Effector CD4-positive, alpha-beta T cell (primary cell): ENCODE measurements at places on chromosomes 1 and 21.
A peak's percentile ranks its signal among the peaks of the same experiment; 100 is the strongest.

DNA sequence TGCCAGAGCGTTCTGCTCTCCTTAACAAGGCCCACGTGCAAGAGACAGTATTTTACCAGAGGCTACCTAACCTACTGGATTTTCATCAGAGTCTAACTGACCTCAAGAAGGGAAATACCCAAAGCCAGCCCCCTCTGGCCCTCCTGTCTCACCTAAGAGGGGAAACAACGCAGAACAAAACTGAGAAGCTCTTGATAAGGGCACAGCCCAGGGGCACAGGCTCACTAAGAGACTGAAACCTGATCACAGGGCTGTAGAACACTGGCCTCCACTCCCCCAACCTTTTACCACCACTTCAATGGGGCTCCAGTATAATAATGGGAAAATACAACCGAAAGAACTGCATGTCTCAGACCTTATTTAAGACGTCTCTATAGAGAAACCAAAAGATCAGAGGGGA lies 449.5 kb upstream of the CAMK1G start:
- no peak for DNase-seq

- no peak for DNase-seq
Observed at GRCh38 chr1:161834967-161835550, 68.9 kb downstream of the ATF6 start.

DNA sequence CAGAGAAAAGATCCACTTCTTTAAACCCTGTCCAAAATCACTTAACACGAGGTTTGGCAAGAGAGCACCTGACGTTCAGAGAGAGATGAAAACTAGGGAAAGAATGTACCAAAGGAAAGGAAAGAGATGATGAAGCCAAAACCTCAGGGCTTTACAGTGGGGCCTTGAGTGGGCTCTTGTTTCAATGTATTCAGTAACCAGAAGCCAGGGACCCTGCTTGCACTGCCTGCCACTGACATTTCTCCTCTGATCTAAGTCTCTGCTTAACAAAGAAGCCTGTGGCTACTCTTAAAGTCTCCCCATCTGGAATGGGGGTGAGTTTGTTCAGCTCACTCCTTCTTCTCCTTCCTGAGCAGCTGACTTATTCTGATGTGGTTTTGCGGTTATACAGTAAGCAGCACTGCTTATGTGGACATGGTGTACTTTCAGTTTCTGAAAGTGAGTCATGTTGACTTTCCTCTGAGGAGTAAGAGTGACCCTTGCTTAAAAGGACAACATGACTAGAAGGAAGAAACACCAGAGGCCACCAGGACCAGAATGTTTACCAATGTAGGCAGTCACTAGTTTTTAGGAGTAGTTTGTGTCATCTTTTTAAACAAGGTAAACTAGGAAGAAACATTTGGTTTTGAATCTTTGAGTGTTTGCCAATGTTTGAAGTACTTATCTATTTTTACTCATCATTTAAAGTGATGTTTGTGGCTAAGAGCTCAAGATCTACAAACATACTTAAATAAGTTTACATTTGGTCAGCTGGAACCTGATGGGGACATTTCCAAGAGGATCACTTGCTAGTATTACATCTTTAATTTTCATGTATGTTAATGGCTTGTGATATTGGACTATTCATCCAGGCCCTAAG lies 87.4 kb downstream of the FASLG start:
- DNase-seq = peak; percentile 21

- no peak for DNase-seq
Observed at GRCh38 chr21:34705011-34705410, 36.2 kb downstream of the CLIC6 start.

DNA sequence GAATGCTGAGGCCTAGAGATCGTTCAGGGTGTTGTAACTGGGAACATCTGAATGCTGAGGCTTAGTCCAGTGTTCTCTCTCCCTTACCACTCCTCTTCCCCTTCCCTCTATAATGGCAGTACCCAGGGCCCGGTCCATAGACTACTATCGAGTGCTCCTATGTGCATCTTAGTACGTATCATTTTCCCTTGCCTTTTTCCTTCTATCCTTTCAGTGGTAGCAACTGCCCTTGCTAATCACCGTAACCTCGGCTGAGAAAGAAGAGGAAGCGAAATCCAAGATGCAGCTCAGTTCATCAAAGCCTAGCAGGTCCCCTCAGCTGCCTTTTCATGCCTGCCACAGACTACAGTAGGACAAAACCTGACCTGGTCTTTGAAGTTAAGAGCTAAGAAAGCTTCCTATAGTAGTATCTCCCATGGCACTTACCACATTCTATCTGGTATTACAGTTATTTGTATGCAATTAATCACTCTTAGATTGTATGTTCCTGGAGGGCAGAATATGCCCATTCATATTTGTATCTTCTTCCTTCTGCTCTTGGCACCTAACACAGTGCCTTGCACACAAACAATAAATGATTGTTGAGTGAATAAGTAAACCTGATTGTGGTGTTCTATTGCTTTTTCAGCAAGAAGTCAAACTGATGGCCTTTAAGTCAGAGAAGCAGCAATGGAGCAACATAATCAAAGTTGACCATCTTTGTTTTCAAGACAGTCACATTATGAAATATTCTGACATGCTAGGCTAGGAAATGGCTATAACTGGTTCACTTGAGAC lies 22.4 kb downstream of the CNIH4 start:
- no peak for DNase-seq

- DNase-seq = no peak
Observed at GRCh38 chr1:19206947-19207346, 3.1 kb downstream of the UBR4 start.

DNA sequence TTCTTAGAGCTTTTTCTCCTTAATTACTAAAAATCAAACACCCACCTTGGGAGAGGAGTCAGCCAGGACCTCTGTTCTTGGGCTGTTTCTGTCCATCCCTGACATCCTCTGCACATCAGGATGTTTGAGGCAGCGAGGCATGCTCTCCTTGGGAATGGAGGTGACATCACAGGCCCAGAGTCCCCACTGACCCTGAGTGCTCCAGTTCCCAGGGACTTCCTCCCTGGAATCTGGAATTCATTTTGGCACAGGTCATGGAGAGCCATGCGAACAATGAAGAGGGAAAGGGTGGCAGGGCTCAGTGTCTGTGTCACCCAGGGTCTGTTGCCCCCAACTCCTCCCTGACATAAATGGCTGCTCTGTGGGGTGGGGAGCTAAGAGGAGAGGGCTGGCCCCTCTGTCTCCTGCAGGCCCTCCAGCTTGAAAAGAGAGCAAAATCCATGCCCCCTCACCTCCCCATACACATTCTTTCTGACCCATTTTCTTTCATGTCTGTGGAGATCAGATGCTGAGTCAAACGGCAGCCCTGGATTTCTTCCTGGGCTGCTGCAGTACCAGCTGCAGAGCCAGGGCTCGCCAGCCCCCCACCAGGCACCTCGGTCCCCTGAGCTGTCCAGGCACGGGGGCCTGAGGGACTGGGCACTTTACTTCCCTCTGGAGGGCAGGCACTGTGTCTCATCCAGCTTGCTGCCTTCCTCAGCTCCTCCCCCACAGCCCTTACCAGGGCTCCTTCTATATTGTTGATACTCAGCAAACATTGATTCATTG lies 102.0 kb downstream of the NMNAT2 start:
- no peak for DNase-seq

DNA sequence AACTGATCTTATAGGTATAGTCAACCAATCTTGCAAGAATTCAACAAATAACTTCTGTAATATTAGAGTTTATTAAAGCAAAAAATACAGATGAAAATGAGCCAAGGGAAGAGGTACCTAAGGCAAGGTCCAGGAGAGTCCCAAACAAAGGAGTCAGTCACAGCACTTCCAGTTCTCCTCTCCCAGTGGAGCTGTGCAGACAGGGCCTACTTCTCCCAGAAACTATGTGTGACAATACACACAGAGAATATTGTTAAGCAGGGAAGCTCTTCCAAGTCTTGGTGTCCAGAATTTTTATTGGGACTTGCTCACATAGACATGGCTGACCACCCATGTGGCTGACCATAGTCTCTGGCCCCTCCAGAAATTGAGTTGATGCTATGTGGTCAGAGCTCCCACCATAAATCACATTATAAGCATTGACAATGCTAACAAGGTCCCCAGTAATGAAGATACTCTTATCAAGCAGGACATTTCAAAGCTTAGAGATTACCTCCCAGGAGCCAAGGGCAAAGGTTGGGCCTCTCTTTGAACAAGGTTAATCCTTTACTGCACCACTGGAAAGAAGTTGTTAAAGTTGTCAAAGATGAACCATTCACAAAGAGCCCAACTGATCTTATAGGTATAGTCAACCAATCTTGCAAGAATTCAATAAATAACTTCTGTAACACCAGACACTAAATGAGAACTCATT lies 3.5 kb upstream of the CD244 start:
- no peak for DNase-seq

DNA sequence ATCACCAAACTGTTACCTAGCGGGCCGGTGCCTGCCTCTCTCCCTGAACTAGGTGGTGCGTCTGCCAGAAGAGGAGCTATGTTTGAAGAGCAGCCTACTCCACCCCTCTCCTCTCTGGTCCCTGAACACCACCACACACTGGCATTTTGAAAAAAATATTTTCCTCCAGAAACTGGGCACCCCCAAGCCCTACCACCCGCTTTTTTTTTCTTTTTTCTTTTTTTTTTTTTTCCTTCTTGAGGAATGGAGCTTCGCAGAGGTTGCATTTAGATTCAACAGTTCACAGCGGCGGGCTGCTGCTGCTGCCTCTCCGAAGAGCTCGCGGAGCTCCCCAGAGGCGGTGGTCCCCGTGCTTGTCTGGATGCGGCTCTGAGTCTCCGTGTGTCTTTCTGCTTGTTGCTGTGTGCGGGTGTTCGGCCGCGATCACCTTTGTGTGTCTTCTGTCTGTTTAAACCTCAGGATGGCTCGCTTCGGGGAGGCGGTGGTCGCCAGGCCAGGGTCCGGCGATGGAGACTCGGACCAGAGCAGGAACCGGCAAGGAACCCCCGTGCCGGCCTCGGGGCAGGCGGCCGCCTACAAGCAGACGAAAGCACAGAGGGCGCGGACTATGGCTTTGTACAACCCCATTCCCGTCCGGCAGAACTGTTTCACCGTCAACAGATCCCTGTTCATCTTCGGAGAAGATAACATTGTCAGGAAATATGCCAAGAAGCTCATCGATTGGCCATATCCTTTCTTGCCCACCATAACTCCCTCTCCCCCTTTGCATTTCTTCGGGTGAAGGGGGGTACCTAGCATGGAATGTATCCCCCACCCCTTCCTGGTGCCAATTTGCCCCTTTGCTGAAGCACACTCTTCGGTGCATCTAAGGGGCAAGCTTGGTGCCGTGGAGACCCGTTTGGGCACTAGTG lies at the start of gene CACNA1E:
Gene CACNA1E, plus strand, starts transcription at position 233 of the 911 bp plus-strand sequence. Its CDS starts 228 bp downstream, at position 461.
- DNase-seq = no peak

DNA sequence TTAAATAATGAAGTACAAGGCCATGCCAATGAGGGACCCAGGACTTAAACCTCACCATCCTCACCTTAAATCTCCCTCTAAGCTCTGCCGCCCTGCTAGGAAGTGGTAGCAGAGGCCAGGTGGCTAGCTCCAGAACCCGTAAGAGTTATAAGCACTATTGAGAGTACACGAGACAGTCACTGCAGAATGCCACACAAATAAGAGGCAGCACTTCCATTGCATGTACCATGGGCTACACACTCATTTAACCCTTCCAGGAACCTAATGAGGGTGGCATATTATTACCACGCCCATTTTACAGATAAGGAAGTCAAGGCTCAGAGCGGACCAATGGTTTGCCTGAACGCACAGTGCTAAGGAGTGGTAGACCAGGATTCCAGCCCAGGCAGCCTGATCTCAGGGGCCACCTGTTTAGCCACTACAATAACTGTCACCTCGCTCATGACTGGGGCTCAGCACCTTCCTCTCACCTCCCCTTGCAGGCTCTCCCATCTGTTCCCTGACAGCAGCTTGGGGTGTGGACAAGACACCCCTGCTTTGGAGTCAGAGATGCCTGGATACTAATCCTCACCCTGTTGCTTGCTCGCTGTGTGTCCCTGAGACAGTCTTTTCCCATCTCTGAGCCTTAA lies 54.8 kb upstream of the ID3 start:
- DNase-seq = no peak

DNA sequence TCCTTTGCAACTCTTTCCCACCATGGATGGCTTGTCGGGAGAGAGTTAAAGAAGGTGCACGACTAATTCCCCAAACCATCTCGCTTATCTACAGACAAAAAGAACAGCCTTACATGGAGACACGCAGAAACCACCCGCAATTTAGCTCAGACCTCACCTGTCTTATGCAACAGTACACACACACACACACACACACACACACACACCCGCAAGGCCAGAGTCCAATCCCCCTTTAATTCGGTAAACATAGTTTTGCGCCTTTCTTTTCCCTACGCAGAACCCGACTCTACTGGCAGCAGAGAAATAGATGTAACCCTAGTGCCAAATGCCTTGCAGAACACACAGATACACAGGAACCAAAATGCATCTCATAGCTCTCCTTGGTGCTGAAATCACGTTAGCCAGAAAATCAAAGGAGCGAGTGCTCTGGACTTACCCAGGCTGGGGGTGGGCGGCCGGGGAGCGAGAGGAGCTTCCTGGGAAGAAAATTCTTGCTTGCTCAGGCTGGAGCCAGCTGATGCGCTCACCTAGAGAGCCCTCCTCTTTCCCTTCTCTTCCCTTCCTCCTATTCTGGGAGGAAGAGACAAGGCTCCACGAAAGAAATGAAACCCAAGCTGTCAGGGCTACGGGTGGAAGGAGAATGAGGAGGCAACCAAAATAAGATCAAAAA lies 470 bp downstream of the TNR start:
- DNase-seq = no peak

DNA sequence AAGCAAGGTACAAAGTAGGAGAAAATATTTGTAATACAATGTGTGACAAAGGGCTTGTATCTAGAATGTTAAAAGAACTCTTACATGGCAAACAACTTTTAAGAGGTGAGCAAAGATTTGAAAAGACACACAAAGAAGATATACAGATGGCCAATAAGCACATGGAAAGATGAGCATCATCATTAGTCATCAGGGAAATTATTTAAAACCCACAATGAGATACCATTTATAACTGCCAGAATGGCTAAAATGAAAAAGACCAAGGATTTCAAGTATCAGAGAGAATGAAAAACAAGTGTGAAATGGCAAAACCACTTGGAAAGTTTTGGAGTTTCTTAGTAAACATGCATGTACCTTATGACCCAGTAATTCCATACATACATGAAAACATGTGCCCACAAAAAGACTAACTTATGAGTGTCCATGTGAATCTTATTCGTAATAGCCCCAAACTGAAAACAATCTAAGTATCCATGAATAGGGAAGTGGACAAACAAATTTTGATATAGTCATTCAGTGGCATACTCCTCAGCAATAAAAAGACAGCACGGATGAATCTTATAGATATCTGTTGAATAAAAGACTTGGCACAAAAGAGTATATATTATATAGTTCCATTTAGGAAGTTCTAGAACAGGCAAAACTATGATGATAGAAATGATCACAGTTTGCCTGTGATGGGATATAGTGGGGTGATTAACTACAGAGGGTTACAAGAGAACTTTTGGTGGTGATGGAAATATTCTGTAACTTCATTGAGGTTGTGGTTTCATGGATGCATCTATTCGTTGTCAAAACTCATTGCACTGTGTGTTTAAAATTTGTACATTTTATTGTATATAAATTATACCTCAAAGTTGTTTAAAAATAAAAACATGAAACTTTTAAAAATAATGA lies 82.0 kb downstream of the DISP1 start:
- no peak for DNase-seq

- DNase-seq = no peak
Observed at GRCh38 chr1:99681583-99681982, 35.7 kb downstream of the PALMD start.
